HuH-7 (cell line): ENCODE measurements at places on chromosomes 3 and 15.

- DNase-seq = no peak
These were observed 127.8 kb downstream of the STAG1 start for GRCh38 chr3:136624371-136624770.

DNA sequence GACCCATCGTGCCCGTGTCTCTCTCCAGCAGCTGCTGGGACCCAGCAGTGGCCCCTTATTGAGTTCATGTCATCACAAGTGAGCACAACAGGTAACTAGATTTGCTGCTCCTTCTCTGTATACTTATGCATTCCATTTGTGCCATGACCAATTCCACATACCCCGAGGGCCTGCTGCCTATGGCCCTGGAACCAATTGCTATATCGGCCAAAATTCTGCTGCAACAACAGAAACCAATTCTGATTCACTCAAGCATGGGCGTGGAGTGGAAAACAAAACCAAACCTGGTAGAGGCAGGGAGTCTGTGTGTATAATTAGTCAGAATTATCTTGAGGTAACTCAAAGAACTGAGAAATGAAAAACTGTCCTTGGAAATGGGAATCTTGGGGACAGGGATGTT, 516.6 kb downstream of the EPHB1 start:
- DNase-seq = no peak

DNA sequence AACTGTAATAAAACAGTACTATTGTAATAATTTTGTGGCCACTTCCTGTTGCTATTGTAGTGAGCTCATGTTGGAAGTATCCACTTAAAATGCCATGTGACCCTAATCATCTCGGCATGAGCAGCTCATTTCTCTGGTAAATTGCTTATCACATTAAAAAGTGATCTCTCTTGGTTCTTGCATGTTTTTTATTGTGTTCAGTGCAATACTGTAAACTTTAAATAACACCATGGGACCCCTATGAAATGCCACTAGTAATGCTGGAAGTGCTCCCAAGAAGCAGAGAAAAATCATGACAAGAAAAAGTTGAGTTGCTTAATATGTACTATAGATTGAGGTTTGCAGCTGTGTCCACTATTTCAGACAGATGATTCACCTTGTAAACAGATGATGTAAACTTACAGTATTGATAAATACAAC, 45.6 kb downstream of the NMD3 start:
- no peak for DNase-seq

DNA sequence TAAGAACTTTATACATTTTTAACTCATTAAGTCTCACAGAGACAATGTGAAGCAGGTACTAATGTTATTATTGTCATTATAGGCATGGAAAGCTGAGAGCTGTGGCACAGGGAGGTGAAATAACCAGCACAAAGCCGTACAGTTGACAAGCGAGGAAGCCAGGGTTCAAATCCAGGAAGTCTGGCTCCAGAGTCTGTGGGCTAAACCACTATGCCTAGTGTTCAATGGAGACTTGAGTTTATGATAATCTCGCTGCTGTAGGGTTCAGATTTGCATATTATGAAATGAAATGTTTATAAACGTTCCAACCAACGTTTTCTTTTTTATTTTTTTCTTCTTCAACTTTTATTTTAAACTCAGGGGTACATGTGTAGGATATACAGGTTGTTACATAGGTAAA, 60.0 kb downstream of the CHST2 start:
- no peak for DNase-seq

DNA sequence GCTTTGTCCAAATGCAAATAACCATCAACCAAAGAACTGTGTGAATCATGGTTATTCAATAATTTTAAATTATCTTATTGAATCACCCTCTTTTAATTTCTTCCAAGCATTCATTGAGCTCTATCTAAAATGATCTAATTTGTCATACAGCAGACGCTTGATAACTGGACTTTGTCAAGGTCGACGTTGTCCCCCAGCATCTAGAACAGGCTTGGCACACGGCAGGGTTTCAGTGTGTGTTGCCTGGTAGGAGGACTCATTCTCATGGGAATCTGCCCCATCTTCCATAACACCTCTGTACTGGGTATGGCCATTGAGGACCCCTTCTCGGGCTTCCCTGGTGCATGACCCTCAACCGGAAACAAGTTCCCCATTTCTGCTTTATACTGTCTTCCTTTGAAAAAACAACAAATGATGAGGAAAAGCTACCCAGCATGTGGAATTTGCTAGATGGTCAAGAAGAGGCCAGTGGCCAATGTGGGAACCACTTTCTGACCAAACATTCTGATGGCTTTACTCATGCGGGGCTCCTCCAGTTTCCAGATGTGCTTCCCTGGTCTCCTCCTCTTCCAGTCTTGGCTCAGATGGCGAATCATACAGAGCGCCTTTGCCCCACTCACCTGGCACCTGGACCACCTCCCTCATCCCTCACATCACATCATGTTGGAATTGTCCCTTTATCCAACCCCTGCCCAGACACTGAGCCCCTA, 41.7 kb upstream of the SEC22A start:
- DNase-seq = no peak
